CD4-positive, CD25-positive, alpha-beta regulatory T cell (primary cell): ENCODE measurements at places on chromosomes 11 and 22. TPM values are rescaled to one million over a fixed set of nuclear protein-coding genes. Genes with fewer than 3 reads are reported as not detected.

The BSX gene
- not detected for total RNA-seq

The OR2AG2 gene
- not detected for total RNA-seq

The ABTB2 gene
- total RNA-seq: 0.89 TPM

DNA sequence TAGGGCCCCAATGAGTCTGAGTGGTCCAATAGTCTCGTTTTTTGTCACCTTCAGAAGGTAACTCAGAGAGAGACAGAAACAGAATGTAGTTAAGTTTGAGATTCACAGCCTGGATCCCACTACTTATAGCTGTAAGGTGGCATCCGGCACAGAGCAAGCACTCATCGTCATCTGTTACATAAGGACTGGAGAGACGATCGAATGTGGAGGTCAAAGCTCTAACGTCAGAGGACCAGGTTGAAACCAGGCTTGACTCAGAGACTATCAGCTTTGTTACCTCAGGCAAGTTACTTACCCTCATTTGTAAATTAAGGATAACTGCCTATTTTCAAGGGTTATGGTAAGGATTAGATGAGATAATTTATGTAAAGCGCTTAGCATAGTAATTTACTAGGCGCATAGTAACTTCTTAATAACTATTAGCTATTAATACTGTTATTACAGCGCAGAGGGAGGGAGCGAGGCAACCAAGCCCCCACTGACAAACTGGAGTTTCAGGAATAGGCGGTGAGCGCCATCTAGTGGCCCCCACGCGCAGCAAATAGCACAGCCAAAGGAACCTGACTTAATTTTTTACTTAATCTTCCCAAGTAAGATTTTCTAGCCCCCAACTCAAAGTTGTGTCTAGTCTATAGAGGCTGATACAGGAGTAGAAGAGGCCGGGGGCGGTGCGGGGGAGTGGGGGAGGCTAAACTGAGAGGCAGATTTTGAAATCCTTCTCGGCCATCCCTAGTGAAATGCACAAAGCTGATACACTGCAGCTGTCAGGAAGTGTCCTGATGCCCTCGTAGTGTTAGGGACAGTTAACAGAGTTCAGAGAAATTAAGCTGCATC, 29.0 kb upstream of the API5 start:
- no peak overlapping the region for H3K27ac ChIP-seq
- H3K4me1 ChIP-seq: no peaks in the 10 kb centered on the region
- peaks cover 3% of the 10 kb centered on the region for H3K27me3 ChIP-seq
- no peak overlapping the region for H3K4me3 ChIP-seq

GRCh38 chr11:106400949-106401570, 323.6 kb downstream of the AASDHPPT start:
- no peaks in the 10 kb centered on the region for H3K36me3 ChIP-seq
- H3K4me1 ChIP-seq: no peaks in the 10 kb centered on the region
- no peaks in the 10 kb centered on the region for H3K27me3 ChIP-seq
- no peak overlapping the region for H3K4me3 ChIP-seq
- no peak for DNase-seq
- H3K27ac ChIP-seq: no peak overlapping the region

GRCh38 chr11:82719361-82720105, 14.1 kb downstream of the FAM181B start:
- H3K27me3 ChIP-seq: no peaks in the 10 kb centered on the region
- no peaks in the 10 kb centered on the region for H3K4me1 ChIP-seq
- no peak overlapping the region for H3K4me3 ChIP-seq
- no peak overlapping the region for H3K27ac ChIP-seq
- DNase-seq: no peak
- H3K36me3 ChIP-seq: no peaks in the 10 kb centered on the region

DNA sequence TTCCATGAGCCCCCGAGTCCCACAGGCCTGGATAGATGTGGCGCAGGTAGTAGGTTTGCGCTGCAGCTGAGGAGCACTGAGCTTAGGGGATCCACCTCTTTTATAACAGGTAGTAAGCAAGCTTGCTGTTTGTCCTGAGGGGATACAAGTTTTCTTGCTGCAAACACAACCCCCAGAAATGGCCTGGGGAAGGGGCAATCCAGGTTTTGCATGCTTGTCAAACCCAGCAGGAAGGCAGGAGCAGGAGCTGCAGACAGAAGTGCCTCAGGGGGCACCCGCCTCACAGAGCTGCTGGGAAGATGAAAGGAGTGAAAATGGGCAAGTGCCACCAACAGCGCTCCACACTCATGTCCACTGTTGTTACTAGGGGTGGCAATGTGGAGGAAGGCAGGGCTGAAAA, 18.5 kb downstream of the APOL5 start:
- H3K4me3 ChIP-seq: no peak overlapping the region
- no peaks in the 10 kb centered on the region for H3K27me3 ChIP-seq
- H3K27ac ChIP-seq: no peak overlapping the region
- H3K4me1 ChIP-seq: no peaks in the 10 kb centered on the region
- no peak for DNase-seq
- no peaks in the 10 kb centered on the region for H3K36me3 ChIP-seq
